ENCODE measurements at places on chromosomes 1 and 21.

DNA sequence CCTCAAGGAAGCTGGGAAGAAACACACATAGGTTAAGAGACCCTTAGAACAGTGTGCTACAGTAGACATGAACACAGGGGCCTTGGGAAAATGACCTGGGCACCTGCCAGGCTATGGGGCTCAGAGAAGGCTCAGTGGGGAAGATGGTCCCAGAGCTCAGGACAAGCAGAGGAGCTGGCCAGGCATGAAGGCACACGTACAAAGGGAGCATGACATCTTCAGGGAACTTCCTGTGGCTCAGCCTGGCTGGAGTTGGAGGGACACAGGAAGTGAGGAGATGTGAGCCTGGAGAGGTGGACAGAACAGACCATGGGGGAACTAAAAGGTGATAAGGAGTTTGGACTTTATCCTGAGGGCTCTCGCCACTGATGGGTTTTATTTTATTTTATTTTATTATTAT, 3.8 kb upstream of the SLC50A1 start:
- no peak for DNase-seq

DNA sequence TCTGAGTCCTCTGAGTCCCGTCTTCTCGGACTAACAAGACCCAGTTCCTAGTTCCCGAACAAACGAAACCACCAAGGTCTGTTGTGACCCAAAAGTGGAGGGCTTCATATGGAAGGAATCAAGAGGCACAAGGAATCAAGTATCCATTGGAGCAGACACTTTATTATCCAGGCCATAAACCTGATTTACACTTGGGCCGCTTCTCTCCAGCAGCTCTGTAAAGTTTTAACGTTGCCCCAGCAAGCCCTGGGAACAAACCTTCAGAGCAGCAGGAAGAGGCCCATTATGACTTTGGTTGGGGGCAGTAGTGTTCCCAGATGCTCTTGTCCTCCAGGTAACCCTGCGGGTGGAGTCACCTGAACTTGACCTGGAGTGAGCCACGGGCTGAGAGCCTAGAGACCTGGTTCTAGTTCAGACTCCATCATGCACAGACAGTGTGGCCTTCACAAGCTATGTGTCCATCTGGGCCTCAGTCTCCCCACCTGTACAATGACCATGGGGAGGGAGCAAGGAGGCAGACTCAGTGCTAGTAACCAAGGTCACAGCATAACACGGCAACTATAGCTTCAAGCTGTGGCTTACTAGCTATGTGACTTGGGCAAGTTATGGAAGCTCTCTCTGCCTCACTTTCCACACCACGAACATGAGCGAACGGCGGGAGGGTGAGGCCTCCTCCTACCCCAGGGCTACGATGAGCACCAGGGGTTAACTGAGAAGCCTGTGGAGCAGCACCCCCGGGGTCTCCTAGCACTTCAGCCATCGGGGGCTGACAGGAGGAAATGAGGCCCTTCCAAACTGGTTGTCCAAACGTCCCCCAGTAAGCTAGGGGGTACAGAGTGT, 95.7 kb downstream of the GLIS1 start:
- no peak for DNase-seq

DNA sequence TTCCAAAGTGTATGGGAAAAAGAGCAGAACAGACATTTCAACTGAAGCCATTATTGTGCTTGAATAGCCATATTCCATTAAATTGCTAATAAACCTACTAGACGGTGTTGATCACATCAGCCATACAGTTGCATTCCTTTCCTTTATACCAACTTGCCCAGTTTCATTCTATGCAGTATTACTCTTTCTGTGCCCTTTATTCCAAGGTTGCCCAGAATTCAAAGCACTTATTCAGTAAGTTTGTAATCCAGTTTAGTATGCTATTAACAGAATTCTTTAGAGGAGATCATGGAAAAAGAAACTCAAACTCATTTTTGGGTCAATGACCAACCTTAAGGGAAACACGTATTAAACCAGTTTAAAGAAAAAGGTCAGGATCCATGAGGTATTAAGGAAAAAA, 89.5 kb downstream of the DDAH1 start:
- DNase-seq, result no peak

- no peak for DNase-seq
Measured at GRCh38 chr1:40986956-40987355, 7.5 kb downstream of the CTPS1 start.

DNA sequence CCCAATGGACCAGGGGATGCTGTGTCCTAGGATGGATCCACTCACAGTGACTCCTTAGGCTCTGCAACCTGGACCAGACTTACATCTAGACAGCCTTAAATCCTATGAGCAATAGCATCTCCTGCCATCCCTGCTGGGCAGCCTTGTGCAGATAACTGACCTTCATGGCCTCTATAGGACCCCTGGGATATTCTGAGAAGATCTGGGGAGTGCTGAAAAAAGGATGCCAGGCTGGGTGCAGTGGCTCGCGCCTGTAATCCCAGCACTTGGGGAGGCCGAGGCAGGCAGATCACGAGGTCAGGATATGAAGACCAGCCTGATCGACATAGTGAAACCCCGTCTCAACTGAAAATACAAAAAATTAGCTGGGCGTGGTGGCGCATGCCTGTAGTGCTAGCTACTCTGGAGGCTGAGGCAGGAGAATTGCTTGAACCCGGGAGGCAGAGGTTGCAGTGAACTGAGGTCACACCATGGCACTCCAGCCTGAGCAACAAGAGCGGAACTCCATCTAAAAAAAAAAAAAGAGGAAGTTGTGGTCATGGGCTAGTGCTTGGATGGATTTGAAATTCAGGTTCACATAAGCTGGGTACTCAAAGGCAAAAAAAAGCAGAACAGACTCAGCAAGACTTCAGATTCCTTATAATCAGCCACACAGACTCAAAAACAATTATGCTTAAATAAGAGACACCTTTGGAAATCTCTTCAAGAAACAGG, 10.9 kb upstream of the SH2D1B start:
- no peak for DNase-seq

GRCh38 chr1:177873238-177873637, 96.6 kb downstream of the SEC16B start:
- DNase-seq, result peak; percentile 38

GRCh38 chr1:156704930-156705320, 458 bp downstream of the CRABP2 start:
- peak; percentile 55 for DNase-seq
